ENCODE measurements at places on chromosomes 5 and 9.

GRCh38 chr5:44807269-44807668 is 1.5 kb upstream of the MRPS30 start:
- DNase-seq: no peak

DNA sequence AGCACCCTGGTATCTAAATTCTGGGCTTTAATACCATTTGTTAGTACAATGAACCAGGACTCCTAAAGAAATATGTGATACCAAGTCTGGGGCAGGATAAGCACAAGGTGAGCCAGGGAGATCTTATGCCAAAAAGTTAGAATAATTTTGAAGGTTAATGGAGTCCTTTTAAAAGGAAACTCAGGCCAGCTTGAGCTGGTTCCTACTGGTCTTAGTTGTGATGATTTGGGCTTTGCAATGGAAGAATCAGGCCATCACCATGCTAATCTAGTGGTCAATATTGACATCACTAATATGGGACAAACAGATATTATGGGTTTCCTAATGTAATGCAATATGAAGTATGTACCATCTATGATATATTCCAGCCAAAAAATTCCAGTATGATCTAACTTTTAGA is 7.5 kb upstream of the SPATA9 start:
- DNase-seq: no peak

- no peak for DNase-seq
Measured at GRCh38 chr9:129996161-129996830, 46.7 kb downstream of the FNBP1 start.

DNA sequence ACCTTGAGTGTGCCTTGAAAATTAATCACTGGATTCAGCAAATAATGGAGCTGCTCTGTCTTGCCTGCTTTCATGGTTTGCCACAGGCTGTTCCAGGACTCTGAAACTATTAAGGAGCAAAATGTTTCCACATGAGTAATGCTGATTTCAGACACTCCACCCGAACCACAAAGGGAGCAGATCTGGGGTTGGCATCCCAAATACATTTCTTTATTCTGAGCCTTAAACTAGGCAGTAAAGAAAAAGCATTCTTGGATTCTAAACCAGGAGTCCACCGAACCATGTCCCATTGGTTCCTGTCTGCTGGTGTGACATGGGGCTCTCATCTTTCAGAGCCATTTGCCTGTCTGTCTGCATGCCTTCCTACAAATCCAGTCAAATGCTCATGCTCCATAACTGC is 10.1 kb upstream of the C1QTNF3 start:
- no peak for DNase-seq

DNA sequence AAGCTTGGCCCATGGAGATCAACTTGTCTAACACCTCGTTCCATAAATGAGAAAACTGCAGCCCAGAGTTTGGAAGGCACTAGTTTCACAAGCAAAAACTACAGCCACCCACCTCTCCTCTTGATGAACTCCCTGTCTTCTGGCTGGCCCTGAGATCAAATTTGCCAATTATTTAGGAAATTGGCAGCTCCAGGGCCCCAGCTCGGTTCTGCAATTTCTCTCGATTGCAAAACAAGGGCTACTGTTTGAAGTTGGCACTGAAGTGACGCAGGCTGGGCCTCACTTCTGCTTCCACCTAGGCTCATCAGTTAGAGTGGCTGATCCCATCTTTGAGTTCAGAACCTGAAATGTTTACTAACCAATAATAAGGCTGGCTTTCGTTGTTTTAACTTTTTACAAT is 3.7 kb upstream of the GPX3 start:
- DNase-seq: no peak

DNA sequence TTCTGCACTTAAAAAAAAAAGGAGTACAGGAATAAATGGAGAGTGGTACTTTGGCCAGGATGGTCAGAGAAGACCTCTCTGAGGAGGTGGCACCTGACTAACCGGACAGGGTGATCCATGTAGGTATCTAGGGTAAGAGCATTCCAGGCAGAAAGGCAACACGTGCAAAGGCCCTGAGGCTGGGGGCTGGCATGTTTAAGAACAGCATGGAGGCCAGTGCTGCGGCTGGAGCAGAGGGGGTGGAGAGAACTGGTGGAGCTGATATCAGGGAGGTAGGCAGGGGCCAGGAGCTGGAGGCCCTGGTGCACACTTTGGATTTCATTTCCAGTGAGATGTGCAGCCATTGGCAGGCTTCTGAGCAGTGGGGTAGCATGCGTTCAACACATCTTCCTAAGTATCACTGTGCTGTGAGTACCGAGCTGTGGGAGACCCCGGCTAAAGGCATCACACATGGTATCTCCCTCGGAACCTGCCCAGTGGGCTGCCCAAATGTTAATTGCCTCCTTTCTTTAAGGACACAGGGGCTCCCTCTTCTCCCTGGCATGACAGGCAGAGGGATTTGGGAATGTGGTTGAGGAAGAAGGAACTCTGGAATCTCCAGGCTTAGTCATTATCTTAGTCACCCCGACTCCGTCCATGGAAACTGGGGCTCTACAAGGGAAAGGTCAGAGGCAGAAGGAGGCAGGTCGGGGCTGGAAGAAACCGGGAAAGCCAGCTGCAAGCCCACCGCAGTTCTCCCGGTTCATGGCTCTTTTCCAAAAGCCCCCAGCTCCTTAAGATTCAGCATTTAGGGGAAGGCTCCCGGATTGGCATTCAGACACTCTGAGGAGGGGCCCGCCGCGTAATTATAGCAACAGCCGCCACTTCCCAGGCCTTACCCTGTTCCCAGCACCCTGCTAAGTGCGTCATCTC is 18.6 kb downstream of the SLC6A7 start:
- DNase-seq: no peak

DNA sequence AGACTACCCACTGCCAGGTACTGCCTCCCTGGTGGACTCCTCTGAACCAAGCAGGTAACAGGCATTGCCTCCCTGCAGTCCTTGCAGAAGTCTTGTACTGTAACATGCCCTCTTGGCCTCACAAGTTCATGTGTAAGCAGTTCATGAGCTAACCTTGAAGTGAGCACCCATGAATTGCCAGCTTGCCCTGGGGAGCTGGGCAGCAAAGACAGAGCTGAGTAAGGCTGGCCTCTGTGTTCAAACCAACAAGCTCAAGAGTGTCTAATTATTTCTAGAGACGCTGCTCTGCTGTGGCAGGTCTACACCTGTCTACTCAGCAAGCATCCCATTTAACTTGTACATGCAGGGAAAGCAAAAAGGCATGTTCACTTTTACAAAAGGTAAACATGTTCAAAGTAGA is 113.5 kb downstream of the FEM1C start:
- DNase-seq: no peak

DNA sequence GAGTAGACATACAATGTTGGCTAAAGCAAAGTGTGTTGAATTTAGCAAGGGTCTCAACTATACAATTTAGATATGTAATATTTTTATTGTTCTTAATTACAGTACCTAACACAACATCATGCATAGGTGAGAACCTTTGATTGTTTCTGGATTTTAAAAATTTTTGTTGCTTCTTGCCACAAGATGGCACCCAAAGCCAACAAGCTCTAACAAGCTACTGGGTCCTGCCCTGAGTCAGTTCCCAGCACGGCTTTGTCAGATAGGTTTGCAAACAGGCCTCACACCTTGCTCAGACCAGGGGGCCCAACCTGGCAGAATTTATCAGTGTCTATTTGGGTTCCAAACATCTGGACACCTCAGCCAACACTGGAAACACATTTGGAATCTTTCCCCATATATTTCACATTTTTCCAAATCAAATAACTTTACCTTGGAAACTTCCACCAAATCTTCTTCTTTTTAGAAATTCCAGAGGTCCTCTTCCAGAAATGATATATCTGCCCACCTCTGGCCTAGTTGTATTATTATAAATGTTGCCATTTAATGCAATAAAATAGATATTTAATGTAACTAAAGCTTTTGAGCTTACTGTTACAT is 49.5 kb upstream of the EGFLAM start:
- peak; percentile 28 for DNase-seq

- DNase-seq: no peak
Measured at GRCh38 chr9:81490605-81491331, 198.6 kb downstream of the TLE1 start.

DNA sequence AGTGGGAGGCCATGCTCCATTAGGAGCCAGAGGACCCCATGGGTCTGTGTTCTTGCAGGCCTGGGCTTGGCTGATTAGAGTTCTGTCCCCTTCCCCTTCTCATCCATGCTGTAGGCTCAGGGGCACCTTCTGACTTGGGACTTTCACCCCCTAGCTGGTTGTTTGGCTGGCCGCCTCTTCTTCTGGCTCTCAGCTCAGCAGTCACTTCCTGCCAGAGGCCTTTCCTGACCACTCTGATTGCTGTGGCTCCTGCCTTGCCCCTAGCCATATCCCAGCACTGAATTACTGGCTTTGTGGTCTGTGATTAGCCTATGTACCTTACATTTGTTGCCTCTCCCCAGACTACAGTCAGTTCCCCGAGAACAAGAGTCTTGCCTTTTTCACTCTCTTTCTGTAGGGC is 14.6 kb downstream of the ENTREP1 start:
- no peak for DNase-seq

- DNase-seq: no peak
Measured at GRCh38 chr9:2962471-2963172, 118.7 kb upstream of the PUM3 start.

DNA sequence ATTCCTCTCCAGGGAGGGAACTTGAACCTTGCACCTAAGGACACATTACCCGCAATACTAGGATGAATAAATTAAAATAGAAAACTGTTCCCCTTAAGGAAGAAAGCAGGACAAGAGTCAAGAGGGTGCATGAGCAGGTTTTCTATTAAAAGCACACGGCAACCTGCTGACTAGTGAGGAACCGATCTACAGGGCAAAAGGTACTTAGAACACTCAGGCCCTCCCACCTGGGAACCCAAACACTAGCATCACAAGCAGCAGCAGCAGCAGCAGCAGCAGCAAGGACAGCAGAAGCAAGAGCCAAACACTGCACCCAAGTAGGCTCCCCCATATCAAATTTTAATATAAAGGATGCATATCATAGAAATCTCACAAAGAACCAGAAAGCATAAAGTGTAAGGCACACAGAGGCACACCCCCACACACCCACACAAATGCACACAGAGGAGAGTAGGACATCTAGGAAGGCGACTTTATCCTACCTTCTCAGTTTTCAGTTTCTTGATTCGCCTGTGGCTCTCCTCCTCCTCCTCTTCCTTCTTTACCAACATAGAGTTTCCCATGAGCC is 2.8 kb downstream of the ZNF608 start:
- DNase-seq: no peak

DNA sequence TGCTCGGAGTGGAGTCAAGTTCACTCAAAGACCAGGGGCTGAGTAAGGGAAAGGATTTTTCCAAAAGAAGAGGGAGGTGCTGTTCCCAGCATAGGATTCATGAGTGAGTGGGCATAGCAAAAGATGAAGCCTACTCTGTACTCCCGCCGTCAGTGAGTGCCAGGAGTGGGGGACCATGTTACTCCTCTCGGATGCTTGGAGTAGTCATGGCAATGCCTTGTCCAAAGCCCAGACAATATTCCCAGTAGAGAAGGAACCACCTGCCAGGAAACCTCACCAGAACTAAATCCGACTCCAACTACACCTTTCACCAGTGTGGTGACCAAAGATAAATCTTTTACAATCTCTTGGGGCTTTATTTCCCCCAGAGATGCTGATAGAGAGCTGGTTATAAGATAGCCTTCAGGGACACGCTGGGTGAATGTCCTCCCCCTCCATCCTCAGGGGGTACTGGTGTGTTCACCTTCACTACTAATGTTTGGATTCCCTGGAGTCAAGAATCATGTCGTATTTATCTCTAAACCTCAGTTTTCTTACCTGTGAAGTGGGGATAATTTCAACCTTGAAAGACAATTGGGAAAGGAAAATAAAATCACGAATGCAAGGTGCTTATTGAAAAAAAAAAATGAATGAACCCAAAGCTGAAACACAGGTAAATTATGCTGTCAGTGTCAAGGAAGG is 165.2 kb downstream of the NSG2 start:
- DNase-seq: no peak

GRCh38 chr9:97237311-97237786 is 70.1 kb upstream of the CCDC180 start:
- DNase-seq: no peak

- no peak for DNase-seq
Measured at GRCh38 chr5:155546075-155546474, 532.5 kb downstream of the KIF4B start.

DNA sequence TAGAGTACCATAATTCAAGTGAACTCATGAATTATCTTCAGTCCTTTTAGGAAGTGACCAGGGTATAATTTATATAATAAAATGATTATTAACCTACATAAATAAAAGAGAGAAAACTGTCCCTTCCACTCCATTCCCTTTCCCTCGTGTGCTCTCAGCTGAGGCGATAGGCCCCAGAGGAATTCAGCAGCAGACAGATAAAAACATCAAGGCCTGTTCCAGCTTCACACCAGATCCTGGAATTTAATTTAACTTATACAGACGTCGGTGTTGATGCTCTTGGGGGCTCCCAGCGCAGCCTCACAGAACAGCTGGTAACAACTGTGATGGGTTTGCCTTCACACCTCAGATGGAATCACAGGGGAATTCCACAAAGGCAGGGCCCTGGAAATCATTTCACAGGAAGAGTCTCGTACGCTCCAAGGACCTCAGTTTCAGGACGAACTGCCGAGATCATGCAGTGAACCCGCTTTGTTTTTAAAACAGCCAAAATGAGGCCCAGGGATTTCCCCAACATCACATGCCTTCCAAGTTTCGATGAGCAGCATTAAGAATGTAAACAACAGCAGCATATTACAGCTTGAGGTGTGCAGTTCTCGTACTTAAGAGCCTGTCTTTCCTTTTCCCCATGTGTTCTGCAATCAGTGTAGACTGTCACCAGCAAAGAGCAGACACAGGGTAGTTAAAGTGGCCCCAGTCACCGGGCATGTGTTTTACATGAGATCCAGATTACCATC is 73.6 kb upstream of the ALDH1B1 start:
- DNase-seq: peak; percentile 63

DNA sequence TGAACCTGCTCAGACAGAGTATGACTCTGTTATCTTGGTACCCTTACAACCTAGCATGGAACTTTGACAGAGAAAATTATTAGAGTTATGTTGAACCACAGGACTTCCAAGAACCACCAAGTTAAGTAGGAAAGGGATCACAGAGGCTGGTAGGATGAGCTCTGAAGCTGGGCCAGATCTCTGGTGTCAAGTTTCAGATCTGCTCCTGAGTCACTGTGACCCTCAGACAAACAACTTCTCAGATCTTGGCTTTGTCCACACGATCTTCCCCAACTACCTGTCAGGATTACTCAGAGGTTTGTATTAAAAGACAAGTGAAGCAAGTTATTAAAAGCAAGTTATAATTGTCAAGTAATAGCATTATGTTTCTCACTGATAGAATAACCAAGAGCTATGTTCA is 189.0 kb downstream of the SEC61B start:
- no peak for DNase-seq

GRCh38 chr5:174925586-174925985 is 201.2 kb downstream of the MSX2 start:
- no peak for DNase-seq
